ENCODE measurements at places on chromosomes 12 and 14.

DNA sequence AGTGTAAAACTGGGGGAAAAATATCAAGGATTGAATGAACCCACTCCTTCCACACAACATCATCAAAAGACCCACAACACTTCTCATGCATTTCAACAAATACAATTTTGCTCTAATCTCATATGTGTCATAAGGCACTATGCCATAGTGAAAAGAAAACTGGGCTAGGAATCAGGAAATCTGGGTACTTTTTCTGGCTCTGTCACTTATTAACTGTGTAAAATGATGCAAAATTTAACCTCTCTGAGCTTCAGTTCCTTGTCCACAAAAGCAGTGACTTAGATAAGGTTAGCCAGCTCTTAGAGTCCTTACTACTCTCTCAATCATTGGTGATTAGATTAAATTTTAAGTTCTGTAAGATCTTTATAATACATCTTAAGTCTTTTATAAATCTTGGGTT, 250.5 kb upstream of the SOX5 start:
- no peak for DNase-seq

DNA sequence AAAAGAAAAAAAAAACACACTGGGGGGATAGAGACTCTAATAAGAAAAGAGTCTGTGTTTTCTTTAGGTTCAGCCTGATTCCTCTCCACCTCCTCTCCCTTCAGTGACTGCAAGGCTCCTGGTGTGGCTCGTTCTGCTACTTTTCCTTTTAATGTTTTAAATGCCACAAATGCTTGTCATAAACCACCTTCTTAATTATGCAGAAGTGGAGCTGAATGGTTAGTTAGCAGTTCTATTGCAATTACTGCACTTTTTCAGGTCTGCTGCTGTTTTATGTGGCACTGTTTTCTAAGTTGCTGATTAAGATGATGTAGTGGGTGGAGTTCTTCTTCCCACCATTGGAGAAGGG, 878.1 kb downstream of the DIO2 start:
- DNase-seq: no peak

GRCh38 chr12:74412606-74413230, 124.9 kb upstream of the ATXN7L3B start:
- peak; percentile 26 for DNase-seq

DNA sequence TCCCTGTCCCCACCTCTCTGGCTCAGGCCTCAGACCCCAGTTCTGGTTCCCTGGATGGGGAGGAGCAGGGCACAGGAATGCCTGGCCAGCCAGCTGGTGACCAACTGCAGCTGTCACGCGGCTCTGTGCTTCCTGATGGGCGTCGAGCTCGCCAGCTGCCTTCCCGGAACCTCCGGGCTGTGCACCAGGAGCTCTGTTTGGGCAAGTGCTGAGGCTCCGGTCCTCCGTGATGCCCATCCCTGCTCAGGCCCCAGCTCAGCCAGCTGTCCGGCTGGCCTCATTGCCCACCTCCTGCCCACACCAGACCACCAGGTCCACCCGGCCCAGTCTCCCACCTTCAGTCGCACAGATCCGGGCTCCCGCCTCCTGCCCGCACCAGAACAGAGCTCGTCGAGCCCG, 4.8 kb downstream of the IFFO1 start:
- no peak for DNase-seq

DNA sequence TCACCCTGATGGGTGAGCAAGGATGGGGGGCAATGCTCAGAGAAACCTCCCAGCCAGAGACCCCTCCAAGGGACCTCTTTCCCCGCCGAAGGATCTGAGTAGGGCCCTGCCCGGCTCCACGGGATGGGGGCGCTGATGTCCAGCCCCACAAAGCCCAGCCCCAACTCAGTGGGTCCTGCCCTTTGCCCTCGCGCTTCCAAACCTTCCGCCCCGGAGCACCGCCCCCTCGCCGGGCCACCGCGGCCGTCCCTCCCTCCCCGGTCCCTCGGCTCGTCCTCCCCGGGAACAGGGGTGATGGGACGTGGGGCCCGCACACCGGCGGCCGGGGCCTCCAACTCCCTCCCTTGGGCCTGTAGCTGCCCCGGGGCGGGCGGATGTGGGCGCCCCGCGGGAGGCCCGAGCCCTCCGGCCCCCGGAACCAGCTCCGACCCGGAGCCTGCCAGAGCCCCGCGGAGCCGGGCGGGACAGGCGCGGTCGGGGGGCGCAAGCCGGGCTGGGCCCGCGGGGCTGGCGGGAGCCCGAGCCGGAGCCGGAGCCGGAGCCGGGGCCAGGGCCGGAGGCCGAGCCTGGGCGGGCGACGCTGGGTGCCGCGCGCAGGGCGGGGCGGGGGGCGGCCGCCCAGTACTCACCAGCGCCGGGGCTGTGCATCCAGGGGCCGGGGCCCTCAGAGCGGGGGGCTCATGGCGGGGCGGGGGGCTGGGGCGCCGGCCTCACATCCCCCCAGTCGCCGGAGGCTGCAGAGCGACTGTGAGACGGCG, 386 bp downstream of the HDAC7 start:
- DNase-seq: no peak

DNA sequence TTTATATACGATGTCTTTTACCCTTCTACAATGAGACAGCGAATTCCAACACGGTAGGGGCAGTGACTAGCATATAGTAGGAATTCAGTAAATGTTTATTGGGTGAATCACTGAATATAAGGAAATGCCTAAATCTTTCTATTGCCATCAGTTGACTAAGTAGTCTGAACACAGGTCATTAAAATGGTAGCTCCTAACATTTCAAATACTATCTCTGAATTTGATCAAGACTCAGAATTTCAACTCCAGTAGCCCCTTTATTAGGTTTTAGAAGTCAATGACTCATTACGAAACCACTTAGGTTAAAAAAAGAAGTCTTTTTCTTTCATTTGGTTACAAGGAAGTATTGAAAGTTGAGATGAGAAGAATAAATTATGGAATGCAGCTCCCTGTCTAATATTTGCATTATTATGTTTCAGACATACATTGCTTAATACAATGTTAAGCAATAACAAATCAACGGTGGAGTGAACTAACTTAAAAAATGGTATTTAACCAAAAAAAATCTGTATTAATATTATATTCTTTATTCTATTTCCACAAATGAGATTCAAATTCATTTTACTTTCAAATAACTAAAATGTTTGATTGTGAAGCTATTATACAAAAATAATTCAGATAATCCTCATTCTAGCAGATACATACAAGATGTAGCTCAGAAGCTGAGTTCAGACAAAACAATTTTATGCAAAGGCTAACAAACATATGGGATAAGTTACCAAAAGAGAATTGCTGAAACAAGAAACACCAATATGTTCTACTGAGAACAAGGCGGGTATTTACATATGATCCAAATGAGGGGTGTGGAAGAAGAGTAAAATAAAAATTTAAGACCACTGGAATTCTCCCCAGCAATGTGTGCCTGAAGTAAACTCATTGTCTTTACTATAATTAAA, 302.7 kb downstream of the CEP128 start:
- no peak for DNase-seq

DNA sequence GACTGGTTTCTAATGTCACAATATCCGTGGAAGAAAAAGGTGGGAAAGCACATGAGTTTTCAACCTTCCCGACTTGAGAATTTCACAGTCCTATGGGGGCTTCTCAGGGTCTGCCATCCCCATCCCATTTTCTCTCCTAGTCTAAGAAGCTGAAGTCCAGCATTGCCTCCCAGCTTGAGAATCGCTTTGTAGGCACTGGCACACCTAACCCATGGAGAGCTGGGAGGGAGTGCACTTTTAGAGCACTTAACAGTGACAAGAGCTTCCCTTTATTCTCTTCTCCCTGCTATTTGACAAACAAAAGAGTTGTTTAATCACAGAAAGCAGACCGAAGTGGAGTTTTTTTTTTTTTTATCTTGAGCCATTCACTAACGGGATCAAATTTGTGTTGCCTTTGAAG, 22.8 kb upstream of the SRRM4 start:
- no peak for DNase-seq

DNA sequence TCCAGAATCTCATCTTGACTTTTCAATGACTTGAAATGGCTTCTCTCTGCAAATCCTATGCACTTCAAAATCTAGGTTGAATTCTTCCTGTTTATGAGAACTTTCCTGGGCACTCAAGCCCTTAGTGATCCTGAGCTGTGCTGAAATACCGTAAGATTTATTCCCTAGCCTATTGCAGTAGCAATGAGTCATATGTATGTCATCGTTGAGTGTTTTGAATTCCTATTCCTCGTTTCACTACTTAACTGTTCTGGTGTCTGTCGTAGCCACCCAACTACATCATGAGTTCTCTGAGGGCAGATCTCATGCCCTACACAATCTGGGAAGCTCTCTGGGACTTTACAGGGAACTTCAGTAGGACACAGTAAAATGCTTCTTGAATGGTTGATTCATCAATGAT, 190.8 kb upstream of the TMEM132C start:
- DNase-seq: no peak

- no peak for DNase-seq
Observed at GRCh38 chr12:80135624-80136023, 36.3 kb downstream of the OTOGL start.

DNA sequence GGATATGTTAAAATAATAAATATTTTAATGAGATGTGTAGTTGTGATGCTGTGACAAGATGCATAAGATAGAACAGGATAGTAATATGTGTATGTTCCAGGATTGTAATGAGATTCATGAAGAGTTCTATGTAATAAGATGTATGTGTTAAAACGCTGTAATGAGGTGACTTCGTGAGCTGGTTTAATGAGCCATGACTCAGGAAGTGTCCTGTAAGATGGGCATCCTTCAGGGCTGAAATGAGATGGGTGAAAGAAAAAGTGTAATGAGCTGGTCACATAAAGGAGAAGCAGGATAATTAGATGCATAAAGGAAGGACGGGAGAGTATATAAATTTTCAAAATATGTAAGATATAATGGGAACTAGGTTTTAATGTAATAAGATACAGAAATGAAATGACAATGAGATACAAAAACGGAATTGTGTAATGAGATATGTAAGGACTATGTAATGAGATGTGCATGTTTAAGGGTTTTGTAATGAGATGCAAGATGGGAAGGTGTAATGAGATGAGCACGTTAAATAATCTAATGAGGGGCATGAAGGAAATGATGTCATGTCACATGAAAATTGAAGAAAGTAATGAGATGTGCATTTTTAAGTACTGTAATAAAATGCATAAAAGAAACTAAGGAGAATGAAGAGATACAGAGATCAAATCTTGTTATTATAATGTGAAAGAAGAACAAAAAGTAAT, 524.8 kb upstream of the STXBP6 start:
- no peak for DNase-seq

DNA sequence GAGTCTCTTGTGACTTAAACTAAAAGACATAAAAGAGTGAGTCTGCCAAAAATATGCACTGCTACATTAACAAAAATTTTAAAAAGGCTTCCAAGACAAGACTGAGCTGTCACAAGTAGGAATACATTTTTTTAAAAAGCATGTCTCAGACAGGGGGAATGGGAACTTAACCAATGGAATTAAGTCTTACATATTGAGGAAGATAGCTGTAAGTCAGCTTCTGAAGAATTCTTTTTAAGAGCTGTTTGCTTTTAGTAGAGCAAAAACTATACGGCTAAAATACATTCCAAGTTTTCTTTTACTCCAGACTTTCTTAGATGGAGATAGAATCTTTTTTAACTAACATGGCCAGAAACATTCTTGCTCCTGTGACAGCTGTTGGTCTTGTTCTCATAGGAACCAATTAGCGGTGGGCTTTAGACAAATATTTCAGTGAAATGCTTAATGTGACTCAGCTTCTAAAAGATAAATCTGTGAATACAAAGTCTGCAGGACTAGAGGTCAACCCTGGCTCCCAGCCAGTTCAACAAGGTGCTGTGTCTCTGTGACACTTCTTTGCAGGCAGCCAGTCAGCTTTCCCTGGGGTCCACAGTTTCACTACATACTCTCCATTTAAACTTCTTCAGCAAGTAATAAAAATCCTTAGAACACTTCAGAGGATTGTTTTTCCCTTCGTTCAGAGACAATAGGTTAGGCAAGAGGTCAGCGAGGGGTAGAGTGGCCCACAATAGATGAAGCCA, 187.6 kb downstream of the NAV3 start:
- DNase-seq: no peak

DNA sequence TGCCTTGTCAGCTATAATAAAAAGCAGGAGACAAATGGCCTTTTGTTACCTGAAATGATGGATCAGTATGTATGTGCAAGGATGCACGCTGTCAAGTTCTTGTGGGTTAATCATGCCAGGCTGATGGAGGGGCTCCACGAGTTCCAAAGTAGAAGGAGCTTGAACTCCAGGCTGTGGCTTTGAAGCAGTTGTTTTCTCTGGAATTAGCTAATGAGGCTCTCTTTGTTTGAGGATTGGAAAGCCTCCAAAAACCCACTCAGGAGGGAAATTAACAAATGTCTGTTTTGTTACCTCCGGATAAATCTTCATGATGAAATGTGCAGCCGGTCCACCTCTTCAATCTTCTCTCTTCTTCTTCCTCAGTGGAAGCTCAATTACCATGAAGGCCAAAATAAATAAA, 605.5 kb downstream of the DIO2 start:
- DNase-seq: peak; percentile 97

- DNase-seq: no peak
Observed at GRCh38 chr12:93514853-93515252, 47.5 kb downstream of the MRPL42 start.

DNA sequence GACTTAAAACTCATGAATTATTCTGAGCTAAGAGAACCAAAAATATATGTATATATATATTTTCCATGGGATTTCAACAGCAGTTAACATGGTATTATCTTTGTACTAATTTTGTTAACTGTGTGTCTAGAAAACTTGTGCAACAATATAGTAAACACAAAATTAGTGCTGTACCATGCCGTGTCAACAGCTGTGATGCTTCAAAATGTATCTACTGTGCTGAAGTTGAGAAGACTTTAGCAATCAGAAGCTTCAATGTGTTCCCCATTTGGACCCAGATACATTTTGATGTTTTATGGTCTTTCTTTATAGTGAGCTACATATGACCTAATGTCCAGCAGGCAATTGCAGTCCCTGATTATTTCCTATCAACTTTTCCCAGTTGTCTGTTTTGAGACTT, 405.7 kb downstream of the DIO2 start:
- no peak for DNase-seq

DNA sequence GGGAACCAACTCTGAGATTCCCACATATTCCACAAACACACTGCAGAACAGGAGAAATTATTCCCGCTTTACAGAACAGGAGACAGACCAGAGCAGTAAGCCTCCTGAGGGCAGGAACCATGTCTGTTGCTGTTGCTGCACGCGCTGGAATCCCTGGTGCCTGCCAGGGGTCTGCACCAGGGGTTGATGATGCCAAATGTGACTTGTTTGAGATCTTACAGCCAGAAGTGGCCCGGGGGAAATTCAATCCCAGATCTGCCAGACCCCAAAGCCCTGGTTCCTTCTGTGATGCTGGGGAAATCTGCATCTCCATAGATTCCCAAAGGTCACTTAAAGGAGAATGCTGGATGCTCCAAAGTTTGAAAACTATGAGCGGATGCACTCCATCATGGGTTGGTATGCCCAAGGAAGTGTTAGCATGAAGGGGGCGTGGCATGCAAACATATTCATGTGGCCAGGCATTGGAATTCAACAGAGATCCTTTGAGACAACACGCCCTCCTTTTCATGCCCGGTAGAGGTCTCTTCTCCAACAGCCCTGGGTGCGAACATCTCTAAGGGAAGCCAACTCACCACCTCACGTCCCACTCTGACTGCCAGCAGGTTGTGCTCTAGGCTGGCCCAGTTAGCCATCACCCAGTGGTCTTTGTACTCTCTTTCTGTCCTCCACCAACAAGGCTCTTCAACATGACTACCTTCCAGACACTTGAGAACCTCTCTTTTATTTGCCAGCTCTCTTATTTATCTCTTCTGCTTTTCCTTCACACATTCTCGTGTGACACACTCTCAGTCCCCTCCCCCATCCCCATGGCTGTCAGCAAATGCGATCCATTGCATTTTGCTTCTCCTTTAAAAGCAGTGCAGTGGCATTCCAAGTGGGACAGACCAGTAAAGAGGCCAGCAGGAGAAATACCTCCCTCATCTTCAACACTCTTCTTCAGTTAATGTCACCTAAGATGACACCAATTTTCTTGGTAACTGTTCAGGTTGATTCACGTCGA, 131.3 kb downstream of the ZFP36L1 start:
- DNase-seq: no peak
